ENCODE measurements at places on chromosomes 5 and 9.

DNA sequence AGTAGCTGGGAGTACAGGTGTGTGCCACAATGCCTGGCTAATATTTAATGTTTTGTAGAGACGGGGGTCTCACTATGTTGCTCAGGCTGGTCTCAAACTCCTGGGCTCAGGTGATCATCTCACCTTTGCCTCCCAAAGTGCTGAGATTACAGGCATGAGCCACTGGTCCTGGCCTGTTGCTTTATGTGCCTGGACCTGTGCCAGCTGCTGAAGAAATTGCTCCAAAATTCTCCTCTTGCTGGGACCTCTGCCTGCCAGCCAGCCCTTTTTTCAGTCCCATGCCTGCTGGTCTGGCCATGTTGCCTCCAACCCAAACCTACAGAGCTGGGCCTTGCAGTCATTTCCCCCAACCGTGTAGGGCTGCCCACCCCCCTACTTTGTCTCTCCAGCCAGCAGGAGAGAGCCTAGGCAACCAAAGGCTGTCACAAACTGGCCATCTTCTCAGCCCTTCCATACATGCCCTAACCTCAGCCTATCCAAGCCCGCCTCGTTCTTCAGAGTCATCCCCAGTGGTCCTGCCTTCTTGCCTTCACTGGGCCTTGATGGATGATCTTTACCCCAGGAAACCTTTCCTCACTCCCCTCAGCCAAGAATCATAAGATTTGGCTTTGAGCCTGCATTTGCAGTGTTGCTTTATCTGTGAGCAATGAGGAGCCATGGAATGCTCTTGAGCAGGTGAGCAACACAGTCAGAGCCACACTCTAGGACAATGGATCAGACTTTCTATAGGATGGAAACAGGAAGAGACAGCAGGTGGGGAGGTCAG, 27.4 kb upstream of the SYNPO start:
- DNase-seq, result no peak

- peak; percentile 66 for DNase-seq
Measured at GRCh38 chr9:133460405-133461175, 812 bp downstream of the CACFD1 start.

- no peak for DNase-seq
Measured at GRCh38 chr5:168339109-168339771, 47.8 kb downstream of the WWC1 start.

DNA sequence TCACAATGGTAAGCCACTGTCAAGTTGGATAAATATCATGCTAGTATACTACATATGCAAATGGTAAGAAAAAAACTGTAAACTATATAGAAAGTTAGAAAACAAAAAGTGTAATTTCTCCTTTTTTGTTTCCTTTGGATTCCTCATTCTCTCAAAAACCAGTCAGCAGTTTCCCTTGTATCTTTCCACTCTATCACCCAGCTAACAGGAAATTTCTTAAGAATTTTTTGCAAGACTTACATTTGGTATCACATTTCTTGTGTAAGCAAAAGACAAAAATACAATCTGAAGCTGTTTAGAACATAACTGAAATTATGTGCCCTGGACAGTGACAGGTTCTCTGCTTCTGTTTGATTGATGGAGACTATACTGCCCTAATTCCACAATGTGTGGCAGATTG, 25.2 kb upstream of the MSH3 start:
- DNase-seq, result no peak

DNA sequence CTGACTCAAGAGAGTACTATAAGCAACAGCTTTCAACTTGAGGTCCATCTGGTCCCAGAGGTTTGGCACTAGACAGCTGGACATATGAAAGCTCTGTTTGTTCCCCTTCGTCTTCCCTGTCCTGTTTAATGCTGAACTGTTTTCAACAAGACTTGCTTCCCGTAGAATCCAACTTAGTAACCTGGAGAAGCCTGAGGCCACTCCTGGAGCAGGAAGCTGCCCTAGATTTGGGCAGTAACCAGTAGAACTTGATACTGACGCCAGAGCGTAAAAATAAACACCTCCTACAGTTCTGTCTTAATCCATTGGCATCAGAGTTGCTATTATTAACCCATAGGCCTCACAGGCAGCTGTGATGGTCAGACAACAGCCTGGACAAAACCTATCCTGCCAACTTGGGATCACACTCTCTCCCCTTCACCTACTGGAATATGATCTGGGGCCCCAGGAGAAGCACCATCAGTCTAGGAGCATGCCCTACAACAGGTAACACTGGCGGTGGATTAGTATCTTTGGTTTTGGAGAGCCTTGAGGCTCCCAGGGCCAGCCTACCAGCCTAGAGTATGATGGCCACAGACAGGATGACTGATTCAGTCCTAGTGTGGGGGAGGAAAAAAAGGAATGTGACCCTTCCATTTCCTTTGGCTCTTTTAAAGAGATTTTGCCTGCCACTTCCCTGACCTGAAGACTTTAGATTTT, 29.2 kb downstream of the RUSC2 start:
- DNase-seq, result no peak

- no peak for DNase-seq
Measured at GRCh38 chr5:75148051-75148450, 88.6 kb downstream of the ANKRD31 start.

GRCh38 chr9:135587658-135588057, 26.1 kb downstream of the PAEP start:
- DNase-seq, result no peak

DNA sequence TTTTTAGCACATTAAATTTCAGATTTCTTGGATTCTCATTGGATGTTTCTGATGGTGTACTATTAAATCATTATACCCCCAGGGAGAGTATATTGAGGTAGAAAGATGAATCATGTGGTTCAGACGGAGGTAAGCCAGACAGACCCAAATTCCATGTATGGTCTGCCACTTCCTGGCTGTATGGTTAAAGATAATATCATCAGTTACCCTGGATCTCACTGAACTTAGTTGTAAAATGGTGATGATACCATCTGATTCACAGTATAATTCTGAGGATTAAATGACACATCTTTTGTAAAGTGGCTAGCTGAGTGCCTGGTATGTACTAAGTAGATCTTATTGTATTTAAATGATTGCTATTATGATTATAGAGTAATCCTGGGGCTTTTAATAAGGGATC, 9.3 kb downstream of the SLC27A6 start:
- DNase-seq, result no peak

DNA sequence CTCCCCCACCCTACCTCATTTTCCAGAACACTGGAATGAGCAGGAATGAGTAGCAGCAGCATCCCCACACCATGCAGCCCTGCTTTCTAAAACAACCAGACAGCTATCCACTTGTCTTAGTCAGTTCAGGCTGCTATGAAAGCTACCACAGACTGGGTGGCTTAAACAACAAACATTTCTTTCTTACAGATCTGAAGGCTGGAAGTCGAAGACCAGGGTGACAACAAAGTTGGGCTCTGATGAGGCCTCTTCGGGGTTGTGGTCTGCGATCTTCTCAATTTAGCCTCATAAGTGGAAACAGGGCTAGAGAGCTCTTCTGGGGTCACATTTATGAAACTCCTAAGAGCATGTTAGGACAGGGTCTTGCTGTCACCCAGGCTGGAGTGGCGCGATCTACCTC, 38.9 kb downstream of the LPAR1 start:
- DNase-seq, result no peak

GRCh38 chr9:70411121-70411929, 3.1 kb downstream of the KLF9 start:
- DNase-seq, result peak; percentile 45

- DNase-seq, result no peak
Measured at GRCh38 chr5:134541736-134542376, 16.4 kb downstream of the JADE2 start.

DNA sequence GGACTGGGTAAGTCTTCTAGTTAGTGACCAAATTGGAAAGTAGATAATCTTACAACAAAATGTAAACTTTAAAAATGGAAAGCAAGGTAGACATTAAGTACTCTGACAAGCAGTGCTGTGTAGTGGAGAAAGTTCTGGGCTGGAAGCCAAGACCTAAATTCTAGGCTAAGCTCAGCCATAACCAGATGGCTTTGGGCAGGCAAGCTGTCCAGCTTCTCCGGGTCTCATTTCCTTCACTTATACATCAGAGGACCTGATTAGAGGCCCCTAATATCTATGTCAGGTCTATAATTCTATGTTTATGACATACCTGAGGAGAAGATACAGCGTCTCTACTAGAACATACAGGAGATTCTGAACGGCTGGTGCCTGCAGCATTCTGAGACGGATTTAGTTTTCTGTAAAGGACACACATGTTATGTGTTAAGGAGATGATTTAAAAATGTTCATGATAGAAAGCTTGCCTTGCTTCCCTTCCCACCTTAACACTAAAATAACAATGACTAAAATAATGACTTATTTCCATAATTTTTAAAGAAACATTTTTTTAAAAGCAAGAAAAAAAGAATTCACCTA, 61.2 kb downstream of the ELL2 start:
- DNase-seq, result no peak

DNA sequence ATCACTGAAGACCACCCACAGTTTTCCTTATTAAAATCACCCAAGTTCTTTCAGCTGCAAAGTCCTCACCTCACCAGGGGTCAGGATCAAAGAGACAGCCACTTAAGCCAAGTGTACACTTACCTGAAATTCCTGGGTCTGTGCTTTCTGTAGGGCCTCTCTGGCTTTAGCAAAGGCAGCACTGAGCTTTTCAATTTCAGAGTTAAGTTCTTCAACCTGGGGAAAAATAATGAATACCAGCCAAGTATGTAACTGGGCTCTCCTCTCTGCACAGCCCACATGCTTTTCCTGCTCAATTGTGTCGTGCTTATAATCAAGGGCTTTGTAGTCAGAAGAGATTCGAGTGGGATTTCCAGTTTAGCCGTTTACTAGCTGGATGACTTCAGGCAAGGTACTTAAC, 55.1 kb downstream of the CDK5RAP2 start:
- DNase-seq, result no peak

DNA sequence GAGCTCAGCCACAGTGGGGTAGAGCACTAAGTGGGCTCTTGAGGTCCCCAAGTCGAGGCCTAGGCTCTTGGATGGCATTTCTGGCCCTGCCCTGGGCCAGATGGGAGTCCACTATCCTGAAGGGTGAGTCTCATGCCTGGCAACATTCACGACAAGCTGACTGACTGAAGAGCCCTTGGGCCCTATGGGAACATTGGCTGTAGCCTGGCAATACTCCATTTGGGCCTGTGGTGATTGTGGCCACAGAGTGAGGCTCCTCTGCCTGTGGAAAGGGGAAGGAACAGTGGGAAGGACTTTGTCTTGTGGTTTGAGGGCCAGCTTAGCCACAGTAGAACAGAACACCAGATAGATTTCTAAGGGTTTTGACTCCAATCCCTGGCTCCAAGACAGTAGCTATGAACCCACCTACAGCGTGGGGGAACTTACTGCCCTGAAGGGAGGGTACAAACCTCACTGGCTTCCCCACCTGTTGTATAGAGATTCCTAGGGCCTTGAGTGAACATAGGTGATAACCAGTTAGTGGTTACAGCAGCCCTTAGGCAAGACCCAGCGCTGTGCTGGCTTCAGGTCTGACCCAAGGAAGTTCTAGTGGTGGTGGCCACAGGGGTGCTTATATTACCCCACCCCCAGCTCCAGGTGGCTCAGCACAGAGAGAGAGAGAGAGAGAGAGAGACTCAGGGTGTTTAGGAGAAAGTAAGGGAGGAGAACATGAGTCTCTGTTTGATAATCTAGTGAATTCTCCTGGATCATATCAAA, 72.4 kb downstream of the KIAA0825 start:
- no peak for DNase-seq

DNA sequence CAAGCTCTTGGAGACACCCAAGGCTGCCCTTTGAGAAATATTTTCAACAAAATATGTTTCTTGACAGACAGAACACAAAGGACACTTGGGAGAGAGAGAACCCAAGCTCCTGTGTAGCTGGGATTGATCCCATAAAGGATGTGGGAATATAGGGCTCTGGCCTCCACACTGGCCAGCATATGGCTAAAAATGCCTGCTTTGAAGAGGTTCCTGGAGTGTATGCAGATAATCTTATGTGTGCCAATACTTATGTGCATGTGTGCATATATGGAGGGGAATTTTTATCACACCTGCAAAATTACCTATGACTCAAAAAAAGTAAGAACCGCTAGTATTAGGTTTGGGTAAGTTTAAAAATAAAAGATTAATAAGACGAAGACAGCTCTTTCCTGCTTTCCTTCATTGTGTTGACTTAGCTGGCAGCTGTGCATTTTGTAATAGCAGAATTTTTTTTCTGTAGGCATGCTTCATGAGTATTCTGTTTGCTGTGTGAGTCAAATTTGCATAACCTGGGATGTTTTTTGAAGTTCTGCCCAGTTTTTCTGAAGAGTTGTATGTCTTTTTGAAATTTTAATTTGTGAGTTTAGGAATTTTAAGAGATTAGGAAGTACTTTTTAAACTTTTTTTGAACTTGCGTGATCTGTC, 42.6 kb downstream of the HACD4 start:
- DNase-seq, result no peak

- DNase-seq, result no peak
Measured at GRCh38 chr5:30195036-30195435, 998.5 kb upstream of the CDH6 start.

GRCh38 chr9:130498298-130498917, 53.6 kb downstream of the ASS1 start:
- DNase-seq, result no peak

DNA sequence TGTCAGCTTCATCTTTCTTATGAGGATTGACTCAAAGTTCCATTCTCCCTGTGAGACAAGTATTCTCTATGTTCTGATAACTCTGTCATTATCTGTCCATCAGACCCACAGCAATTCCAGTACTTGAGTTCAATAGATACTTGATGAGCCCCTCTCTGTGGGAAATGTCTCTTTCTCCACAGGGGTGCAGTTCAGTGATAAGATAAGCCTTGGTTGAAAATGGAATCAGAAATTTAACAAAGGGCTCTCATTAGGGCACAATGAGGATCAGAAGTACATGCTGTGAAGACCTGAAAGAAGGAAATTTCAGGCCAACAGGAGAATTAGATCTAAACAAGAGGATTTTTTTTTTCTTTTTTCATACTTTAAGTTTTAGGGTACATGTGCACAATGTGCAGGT, 737.3 kb downstream of the MTRR start:
- no peak for DNase-seq

- no peak for DNase-seq
Measured at GRCh38 chr5:142904416-142904815, 134.2 kb downstream of the ARHGAP26 start.

DNA sequence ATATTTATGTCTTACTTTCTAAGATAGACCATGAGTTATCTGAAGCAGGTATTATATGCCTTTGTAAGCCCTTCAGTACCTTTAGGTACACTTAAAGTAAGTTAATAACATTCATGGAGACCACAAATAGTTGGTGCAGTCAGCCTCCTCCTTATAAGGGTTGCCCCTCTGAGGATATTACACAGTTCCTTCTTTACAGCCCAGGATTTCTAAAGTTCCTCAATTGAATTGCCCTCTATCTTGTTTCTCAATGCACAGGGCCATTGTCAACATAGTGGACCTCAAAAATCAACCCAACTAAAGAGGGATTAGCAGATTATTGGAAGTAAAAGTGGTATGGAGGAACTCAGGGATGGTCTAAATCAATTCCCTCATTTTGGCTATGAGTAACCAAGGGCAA, 50.3 kb downstream of the HMHB1 start:
- DNase-seq, result no peak

- DNase-seq, result no peak
Measured at GRCh38 chr9:108521063-108521590, 334.7 kb downstream of the ACTL7B start.

GRCh38 chr5:102498271-102499034, at the start of gene SLCO6A1:
TSS of gene SLCO6A1 (minus strand) at chr5:102499001. CDS start at chr5:102498844, 157 bp downstream.
- DNase-seq, result no peak

Measured in CD4-positive, alpha-beta T cell treated with Interleukin-12 subunit alpha and Interleukin-12 subunit beta, for 1 hour (primary cell).